ENCODE measurements at places on chromosomes 12 and 14.

GRCh38 chr14:72634691-72635616 is 258.9 kb downstream of the DPF3 start:
- no peak for DNase-seq

DNA sequence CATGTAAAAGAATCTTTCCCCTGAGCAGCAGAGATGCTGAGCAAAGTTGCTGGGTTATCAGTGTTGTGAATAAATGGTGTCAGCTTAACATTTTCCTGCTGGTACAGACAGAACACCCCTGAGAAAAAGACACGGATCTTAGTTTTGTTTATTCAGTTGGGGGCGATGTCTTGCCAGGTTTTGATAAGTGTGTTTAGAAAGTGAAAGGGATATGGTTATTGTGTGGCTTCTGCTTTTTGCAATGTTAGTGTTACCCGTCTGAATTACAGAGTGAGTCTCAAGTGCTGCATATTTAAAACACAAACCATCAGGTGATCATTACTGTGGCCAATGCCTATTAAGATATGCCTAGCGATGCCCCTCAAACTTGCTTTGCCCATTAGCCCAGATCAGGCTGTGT is 864.6 kb upstream of the SEL1L start:
- no peak for DNase-seq

DNA sequence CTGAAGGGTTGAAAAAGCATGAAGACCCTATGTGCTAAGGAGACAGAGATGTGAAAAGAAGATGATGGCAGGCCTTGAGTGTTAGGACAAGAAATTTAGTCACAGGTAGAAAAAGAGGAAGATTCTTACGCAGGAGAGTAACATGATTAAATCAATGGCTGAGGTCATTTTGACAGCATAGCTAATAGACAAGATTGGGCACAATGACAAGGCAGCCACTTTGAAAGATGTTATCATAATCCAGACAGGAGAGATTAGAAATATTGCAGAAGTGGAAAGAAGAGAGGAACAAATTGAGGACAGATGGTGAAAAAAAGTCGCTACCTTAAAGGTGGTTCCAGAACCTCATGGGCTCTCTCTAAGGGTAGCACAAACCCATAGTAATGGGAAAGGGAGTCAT is 228.8 kb upstream of the DDHD1 start:
- DNase-seq = no peak

- no peak for DNase-seq
Observed at GRCh38 chr14:91866061-91866460, 1.3 kb downstream of the TC2N start.

GRCh38 chr12:10554756-10555481 is 49.2 kb downstream of the EIF2S3B start:
- DNase-seq = no peak

DNA sequence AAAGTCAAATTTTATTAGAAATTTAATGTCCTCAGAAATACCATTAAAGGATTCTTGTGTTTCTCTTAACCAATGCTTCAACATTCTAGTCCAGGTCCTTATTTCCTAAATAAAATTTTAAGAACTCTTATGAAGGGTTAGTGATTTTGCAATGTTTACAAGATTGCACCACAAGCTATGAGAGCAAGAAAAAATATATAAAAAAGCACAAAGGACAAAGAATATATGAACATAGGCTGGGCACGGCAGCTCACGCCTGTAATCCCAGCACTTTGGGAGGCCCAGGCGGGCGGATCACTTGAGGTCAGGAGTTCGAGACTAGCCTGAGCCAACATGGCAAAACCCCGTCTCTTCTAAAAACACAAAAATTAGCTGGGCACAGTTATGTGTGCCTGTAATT is 7.7 kb downstream of the RACGAP1 start:
- no peak for DNase-seq

DNA sequence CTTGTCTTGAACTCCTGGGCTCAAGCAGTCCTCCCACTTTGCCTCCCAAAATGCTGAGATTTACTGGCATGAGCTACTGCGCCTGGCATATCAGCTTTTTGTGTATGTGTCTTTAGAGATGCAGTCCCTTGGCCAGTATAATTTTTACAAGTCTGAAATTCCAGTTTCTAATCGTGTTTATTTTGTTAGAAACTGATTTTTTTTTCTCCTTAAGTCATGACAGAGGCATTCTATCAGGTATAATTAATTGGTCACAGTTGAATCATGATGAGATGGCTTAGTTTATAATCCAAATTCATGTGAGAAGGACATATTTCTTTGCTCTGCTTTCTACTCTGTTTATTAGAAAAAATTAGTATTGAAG is 98.9 kb downstream of the PCNX1 start:
- no peak for DNase-seq
